ENCODE measurements at places on chromosomes 11 and 22.

- no peak for DNase-seq
Observed at GRCh38 chr11:57751176-57751575, 443 bp downstream of the BTBD18 start.

DNA sequence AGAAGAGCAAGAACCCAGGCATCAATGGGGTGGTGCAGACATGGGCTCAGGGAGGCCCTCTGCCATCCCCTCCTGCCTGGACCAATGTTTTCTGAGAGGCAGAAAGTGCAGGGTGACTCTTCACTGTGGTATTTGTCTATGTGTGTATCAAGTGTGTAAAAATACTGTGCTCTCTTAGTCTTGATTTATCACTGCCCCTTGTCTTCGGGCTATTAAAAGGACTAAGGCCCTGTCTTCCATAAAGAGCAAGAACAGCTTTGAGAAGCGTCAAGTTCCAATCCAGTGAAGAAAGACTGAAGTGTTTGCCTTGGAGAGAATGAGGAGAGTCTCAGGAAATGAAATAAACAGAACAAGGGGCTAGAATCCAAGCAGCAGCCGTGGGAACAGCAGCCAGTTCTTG is 14.4 kb downstream of the PRSS23 start:
- no peak for DNase-seq

DNA sequence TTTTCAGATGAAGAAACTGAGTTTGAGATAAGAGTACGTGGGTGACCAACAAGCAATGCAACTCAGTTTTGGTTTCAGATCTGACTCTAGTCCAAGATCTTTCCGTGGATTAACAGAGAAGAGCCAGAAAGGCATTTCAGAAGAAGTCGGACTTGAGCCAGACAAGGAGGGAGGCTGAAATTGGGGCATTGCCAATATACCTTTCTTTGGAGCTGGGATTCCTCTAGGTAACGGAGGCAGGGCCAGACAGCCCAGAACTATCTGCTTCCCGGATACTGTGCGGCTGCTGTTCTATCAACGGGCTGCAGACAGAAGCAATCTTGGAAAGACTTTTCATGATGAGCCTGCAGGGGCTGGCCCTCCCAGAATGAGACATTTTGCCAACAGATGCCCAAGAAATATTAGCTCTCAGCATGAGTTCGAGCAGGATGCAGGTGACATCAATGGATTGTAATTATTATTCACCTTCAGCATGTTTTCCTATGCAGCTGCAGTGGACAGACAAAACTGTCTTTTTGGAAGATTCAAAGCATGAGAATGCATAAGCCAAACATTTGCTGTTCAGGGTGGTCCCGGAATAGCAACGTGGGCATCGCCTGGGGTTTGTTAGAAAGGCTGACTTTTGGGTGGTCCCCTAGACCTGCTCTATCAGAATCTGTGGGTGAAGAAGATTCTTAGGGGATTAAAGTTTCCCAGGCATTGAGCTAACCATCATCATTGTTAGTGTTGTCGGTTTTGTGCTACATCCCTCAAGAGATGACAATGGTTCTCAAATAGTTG is 95.7 kb downstream of the SCN3B start:
- no peak for DNase-seq

DNA sequence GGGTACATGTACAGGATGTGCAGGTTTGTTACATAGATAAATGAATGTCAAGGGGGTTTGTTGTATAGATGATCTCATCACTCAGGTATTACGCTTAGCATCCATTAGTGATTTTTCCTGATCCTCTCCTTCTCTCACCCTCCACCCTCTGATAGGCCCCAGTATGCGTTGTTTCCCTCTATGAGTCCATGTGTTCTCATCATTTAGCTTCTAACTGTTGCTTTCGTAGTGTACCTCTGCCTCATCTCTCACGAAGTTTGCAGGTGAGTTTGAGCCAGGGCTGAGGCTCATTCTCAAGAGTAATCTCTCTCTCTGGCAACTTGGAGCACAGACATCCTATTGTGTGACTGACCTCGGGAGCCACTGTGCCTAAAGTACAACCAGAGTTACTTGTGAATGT is 4.7 kb upstream of the HBE1 start:
- no peak for DNase-seq

DNA sequence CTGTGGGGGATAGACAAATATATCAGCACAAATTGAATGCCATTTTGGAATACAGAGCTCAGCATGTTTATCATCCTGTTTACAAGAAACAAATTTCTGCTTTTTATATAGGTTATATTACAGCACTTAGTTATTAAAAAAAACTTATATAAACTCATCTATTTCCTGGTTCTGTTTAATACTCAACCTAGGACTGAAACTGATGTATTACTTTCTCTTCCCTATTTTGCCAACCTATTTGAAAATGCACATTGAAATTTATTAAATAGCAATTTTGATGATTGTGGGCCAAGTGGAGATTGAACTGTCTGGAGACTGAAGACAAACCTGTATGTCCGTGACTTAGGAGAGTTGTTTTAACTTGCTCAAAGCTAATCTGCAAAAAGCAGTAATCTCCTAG is 288.3 kb upstream of the ANO3 start:
- DNase-seq = no peak

- no peak for DNase-seq
Observed at GRCh38 chr22:21816787-21817496, 50.5 kb downstream of the MAPK1 start.

GRCh38 chr11:6531267-6531752 is 34.2 kb downstream of the DNHD1 start:
- no peak for DNase-seq

GRCh38 chr11:125123947-125124617 is 12.7 kb upstream of the TMEM218 start:
- peak; percentile 21 for DNase-seq

DNA sequence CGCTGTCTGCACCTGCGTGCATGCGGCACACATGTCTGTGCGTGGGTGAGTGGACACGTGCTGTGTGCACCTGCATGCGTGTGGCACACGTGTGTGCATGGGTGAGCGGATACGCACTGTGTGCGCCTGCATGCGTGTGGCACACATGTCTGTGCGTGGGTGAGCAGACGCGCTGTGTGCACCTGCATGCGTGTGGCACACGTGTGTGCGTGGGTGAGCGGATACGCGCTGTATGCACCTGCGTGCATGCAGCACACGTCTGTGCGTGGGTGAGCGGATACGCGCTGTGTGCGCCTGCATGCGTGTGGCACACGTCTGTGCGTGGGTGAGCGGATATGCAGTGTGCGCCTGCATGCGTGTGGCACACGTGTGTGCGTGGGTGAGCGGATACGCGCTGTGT is 27.1 kb upstream of the ACR start:
- no peak for DNase-seq

DNA sequence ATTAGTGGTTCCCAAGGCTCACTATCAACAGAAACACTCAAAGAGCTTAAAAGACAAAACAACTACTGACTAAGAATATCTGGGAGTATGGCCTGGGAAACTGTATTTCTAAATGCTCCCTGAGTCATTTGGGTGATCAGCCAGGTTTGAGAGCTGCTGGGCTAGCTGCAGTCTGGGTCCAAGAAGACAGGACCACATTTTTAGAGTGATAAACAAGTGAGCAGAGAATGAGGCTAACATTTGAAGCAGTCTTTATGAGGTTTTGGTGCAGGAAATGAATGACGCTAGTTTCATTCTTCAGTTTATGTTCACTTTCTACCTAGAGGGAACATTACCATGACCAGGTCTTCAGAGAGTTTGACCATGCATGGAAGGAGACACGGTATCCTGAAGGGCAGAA is 97.7 kb downstream of the TEAD1 start:
- DNase-seq = no peak

DNA sequence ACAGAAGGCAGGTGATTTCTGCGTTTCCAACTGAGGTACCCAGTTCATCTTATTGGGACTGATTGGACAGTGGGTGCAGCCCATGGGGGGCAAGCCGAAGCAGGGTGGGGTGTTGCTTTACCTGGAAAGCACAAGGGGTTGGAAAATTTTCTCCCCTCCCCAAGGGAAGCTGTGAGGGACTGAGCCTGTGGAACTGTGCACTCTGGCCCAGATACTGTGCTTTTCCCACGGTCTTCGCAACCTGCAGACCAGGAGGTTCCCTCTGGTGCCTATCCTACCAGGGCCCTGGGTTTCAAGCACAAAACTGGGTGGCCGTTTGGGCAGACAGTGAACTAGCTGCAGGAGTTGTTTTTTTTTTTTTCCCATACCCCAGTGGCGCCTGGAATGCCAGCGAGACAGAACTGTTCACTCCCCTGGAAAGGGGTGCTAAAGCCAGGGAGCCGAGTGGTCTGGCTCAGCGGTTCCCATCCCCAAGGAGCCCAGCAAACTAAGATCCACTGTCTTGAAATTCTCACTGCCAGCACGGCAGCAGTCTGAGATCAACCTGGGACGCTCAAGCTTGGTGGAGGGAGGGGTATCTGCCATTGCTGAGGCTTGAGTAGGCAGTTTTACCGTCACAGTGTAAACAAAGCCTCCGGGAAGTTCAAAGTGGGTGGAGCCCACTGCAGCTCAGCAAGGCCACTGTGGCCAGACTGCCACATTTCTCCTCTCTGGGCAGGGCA is 97.2 kb downstream of the JRKL start:
- DNase-seq = peak; percentile 48

DNA sequence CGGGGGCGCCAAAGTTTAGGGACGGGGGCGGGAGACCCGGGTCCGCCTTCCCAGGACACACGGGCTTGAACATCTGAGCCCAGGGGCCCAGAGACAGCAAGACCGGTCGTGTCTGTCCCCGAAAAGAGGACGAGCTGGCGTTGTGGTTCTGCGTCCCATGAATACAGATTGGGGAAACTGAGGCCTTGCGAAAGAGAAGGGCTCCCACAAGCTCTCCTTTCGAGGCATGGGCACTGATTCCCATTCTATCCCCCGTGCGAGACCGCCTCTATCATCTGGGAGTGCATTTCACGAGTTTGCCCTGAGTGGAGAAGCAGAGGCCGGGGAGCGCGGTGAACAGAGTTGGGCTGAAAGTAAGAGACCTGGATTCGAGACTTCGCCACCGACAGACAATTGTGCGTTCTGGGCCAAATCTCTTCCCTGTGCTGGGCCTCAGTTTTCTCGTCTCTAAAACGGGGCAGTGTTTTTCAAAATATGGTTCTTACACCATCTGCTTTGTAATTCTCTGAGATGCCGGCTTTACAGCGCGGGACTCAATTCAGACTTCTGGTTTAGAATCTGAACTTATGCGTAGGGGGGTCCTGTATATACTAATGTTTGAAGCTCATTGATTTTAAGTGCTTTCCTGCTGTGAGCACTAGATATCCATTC is 471 bp downstream of the RNF185 start:
- DNase-seq = peak; percentile 13

- peak; percentile 97 for DNase-seq
Observed at GRCh38 chr11:64181506-64182411, 4.2 kb upstream of the STIP1 start.

DNA sequence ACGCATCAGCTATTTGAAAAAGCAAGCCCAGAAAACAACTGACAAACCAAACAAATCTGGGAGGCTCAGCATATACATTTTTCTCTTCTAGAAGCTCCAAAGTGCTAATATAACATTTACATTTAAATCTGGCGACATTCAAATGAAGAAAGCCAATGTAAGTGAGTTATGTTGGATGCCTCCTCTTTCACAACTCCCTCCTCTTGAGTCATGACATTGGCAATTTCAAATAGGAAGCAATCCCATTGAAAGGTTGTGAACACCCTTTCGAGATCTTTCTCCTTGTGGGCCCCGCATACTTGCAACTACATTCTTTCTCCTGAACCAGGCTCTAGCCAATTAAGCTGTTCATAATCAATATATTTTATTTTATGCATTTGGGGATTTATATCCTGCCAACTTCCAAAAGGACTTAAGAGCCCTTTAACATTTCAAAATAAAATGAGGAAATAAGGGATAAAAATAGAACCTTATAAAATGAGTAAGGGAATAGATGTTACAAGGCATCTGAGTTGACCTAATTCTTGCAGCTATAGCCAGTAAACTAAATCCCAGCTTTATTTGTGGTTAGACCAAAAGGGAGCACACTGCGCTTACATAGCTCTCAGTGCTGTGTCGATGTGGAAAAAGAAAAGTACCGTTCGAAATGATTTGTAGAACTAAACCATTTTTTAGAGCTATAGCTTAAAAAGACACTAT is 129.5 kb upstream of the SESN3 start:
- no peak for DNase-seq

DNA sequence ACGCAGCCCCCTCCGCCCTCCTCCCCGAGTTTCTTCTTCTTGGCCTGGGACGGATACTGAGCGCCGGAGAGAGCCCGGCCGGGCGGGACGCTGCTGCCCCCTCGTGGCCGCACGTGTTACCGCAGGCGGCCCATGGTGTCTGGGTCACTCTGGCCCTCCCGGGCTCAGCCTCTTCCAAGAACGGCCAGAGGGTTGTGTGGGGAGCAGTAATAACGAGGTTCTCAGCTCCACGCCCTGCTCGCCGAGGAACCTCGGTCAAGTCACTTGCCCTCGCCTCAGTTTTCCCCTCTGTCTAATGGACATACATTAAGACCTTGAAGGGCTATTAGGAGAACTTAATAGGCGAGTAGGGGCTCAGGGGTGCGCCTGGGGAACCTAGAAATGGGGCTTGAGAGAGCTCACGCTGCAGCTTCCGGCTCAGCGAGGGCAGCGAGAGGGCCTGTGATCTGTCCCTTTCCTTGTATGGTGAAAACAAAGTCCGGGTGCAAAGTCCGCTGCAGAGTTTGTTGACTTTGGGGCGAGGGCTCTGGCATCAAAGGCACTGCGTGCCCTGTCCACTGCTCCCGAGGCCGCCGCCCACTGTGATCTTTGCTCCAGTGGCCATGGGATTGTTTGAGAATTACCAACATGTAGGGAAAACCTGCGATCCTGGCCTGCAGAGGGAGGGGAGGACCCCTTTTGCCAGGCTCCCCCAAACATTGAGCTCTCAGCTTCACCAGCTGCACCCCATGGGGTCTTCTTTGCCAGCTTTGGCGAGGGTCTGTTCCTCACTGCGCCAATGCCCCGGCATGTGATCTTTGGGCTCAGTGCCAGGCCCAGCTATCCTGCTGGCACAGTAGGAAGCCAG is 14.4 kb upstream of the LRP5 start:
- DNase-seq = peak; percentile 96

- DNase-seq = no peak
Observed at GRCh38 chr11:86291466-86292262, 10.4 kb upstream of the HIKESHI start.

- peak; percentile 51 for DNase-seq
Observed at GRCh38 chr11:2991452-2992233, 486 bp downstream of the NAP1L4 start.

- no peak for DNase-seq
Observed at GRCh38 chr11:126592496-126593410, 237.3 kb downstream of the ST3GAL4 start.

GRCh38 chr11:93213622-93214021 is 15.8 kb upstream of the SLC36A4 start:
- DNase-seq = no peak
